NCI-H1092 treated with DMSO at 0.1 percent for 48 hours (cell line): ENCODE measurements at places on chromosomes 2 and 18.

DNA sequence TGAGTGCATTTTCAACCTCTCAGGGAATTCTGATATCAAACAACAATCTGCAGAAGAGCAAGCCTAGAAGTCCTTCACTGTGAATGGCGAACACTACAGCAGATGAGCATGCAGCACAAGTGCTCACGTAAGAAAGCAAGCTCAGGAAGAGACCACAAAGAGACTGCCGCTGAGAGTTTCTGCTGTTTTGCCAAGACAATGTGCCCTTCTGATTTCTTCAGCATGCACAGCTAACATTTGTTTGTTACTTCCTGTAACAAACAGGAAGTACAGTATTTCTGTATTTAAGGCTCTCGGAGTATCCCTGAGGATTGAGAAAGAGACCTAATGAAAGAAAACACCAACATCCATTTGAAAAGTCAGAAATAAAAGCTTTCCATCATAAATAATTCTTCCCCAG lies 45.9 kb downstream of the MBOAT2 start:
- no peak for DNase-seq

DNA sequence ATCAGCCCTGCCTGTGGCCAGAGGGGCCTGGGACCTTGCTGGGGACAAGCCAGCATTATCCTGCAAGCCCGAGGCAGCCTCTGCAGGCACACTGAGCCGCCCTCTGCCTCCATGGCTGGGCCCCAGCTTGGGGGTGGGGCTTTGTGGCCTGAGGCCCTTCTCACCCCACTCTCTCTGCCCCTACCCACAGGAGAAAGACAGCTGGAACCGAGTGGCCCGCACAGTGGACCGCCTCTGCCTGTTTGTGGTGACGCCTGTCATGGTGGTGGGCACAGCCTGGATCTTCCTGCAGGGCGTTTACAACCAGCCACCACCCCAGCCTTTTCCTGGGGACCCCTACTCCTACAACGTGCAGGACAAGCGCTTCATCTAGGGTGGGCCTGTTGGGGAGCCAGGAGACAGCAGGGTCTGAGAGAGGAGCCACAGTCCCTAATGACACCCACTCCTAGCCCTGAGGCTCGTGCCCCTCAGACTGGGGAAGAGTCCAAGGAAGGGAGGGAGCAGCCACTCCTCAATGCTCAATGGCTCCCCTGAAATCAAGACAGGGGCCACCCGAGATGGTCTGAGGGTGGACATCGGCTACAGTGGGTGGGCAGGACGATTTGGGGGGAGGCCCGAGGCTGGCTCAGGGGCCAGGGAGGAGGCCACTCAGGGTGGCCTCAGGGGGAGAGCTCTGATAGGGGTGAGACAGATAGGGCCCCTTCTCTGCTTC lies 4.4 kb upstream of the CHRNG start:
- DNase-seq: no peak

DNA sequence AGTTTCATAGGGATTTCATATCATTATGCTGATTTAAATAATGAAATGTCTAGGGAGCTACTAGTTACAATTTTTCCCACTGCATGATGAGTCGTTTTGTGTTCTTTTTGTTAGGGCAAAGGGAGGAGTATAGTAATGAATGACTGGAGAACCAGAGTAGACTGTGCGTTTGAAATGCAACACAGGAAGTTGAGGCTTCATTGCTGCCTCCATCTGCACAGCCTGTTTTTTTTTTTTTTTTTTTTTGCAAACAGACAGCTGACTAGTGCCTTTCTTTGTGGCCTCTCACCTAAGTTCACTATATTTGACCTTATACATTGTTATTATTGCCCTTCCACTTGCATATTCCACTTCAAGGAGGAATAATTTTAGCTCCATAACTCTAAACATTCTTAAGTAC lies 286.7 kb upstream of the LRRTM1 start:
- DNase-seq: no peak

DNA sequence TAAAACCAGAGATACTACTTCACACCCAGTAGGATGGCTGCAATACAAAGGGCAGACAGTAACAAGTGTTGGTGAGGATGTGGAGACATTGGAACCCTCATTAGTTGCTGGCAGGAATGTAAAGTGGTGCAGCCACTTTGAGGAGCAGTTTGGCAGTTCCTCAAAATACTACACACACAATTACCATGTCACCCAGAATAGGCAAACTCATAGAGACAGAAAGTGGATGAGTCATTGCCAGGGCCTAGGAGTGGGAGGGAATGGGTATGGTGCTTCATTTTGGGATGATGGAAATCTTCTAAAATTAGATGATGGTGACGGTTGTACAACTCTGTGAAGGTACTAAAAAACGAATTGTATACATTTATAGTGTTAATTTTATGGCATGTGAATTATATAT lies 54.8 kb downstream of the ATP9B start:
- no peak for DNase-seq

DNA sequence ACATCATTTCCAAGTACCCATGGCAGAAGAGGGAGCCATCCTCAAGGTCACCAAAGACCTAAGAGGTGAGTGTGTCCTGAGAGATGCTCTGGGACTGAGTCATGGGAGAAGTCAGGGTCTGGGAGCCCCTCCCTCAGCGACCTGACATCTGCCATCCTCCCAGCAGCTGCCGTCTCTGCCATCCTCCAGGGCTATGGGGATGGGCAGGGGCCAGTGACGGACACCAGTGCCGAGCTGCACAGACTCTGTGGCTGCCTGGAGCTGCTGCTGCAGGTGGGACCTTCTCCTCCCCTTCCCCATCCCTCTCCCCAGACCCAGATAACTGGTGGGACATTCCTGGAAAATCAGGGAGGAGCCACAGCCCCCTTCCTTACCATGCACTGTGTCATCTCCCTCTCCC lies 1.5 kb downstream of the RUFY4 start:
- no peak for DNase-seq

DNA sequence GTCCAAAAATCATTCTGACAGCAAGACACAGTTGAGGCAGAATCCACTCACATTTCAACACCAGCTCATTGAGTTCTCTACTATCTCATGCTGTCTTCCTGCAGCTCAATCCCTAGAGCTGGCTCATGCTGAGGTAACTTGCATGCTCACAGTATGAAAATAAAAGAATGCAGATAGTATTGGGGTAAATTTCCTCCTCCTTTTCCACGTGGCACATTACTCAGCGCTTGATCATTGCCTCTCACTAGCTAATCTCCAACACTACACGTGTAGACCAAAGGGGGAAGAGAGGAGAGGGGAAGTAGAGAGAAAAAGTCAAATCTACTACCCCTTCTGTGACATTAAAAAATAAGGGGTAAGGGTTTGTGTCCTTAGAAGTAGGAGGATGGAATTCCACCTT lies 300.6 kb downstream of the AFF3 start:
- no peak for DNase-seq

DNA sequence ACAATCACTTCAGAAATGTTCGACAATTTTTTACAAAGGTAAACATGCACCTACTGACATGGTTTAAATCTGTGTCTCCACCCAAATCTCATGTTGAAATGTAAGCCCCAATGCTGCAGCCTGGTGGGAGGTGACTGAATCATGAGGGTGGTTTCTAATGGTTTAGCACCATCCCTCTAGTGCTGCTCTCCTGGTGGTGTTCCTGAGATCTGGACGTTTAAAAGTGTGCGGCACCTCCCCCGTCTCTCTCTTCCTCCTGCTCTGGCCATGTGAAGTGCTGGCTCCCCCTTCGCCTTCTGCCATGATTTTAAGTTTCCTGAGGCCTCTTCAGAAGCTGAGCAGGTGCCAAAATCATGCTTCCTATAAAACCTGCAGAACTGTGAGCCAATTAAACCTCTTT lies 28.3 kb downstream of the MAP3K2 start:
- DNase-seq: no peak

- DNase-seq: no peak
Observed at GRCh38 chr2:156437272-156437930, 1.2 kb downstream of the GPD2 start.

- no peak for DNase-seq
Observed at GRCh38 chr2:230156782-230157699, 62.7 kb downstream of the SP110 start.

DNA sequence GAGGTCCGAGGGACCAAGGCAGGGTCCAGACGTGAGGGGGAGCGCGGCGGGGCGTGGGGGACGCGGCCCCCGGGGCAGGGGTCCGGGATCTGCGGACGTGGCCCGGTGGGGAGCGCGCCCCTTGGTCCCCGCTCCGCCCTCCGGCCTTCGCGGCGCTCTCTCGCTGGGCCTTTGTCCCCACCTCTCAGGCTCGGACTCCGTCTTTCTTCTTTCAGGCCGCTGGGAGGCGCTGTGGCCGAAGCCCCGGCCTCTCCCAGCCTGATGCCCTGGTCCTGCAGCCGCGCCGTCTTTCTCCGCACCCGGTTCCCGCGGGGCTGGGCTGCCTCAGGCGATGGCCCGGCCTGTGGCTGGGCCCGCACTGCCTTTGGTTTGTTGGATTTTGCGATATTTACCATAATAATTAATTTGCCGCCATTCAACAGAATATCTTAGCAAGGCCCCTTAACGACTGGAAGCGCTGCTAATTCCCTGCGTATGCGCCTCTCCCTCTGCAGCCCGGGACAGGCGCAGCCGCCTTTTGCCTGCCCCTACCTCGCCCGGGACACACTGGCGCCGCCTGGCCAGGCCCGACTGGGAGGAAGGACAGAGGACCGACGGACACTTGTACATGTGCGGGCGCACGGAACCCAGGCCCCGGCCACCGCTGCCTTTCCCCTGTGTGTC lies 10.8 kb downstream of the SIX3 start:
- peak; percentile 79 for DNase-seq

DNA sequence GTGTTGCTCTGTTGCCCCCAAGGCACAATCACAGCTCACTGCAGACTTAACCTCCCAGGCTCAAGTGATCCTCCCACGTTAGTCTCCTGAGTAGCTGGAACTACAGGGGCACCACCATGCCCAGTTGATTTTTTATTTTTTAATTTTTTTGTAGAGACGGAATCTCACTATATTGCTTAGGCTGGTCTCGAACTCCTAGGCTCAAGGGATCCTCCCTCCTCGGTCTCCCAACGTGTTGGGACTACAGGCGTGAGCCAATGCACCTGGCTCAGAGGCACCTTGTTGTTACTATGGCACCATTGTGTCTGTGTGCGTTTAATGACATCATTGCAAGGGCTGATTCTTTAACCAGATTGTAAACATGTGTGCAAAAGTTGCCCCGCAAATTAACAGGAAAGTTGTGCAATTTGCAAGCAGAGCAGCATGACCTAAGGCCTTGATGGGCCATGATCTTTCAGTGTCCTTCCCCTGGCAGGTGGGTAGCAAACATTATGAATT lies 22.6 kb downstream of the TCF23 start:
- no peak for DNase-seq

DNA sequence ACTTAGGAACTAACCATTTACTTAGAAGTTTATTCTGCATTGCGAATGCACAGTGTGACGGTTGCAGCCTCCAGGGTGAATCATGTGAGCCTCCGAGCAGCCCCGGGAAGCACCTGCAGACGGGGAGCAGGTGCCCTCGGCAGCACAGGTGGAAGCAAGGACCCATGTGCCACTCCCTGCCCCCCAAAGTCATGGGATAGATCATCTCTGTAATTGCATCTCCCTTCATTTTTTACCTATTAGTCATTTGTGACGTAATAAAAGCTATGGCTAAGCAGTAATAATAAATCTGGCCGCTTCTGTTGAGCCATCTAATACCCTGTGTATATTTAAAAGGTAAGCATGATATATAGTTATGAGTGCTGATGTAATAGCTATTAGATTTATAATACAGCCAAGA lies 97.2 kb downstream of the PTGR3 start:
- no peak for DNase-seq

GRCh38 chr18:5237083-5237722 lies 40.1 kb upstream of the AKAIN1 start:
- no peak for DNase-seq

DNA sequence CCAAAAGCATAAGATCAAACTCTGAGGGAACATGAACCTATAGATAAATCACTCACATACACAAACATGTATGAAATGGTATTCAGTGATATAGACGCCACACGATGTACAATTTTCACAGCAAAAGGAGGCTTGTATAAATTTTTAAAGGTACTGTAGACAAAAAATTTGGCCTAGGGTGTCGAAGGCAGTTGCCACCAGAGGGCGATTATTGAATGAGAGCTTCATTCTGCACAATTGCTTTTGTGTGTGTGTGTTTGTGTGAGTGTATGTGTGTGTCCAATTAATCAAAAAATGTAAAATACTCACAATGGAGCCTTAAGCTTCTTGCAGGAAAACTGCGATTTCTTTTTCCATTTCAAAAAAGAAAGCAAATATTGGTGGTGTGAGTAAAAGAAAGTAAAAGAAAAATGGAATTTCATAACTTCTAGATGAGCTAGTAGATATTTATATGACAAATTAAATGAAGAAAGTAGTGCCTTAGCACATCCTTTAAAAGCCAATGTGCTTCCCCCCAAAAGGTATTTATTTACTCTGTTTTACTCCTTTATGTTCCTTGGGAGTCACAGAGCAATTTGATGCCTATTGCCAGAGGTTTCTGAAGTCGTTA lies 800.1 kb downstream of the SATB2 start:
- DNase-seq: peak; percentile 26

- DNase-seq: peak; percentile 51
Observed at GRCh38 chr2:173075781-173076580, at the start of gene MAP3K20. Gene MAP3K20 (plus strand): TSS chr2:173075846. CDS start chr2:173091032, 15,186 bp downstream.

- no peak for DNase-seq
Observed at GRCh38 chr2:9752441-9753275, 90.6 kb upstream of the TAF1B start.

DNA sequence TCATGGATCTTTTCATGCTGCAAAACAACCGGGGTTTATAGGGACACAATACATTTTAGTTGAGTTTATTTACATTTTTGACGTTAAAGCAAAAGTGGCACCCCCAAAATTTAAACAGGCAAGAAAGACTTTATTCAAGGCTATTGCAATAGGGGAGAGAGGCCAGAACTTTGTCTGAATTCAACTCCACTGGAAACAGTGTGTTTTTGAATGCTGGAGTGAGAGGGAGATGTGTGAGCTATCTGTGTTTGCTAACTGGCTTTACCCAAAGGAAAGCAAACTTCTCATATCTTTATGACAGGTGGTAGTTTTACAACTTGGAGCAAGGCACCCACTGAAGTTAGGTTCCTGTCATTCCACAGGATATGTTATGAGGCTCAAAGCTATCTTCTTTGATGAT lies 207.4 kb downstream of the AGPS start:
- no peak for DNase-seq

- DNase-seq: no peak
Observed at GRCh38 chr2:9586465-9586864, 30.8 kb upstream of the ADAM17 start.

DNA sequence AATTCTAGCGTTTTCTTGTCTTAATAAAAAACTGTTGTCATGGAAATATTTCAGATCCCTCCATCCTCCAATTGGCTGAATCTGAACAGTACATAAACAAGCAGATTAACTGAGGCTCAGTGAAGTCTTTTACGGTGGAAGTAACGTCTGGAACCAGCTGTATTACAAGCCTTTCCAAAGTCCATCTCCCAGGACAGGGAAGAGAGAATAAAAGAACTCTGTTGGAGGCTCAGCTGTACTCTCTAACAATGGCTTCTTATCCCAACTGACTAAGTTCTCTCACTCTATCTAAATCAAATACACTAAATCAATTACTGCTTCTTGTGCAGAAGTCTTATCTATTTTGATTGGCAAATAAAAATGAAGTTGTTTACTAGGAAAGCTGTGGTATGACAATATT lies 19.9 kb upstream of the NEDD4L start:
- DNase-seq: no peak

GRCh38 chr2:8541223-8541622 lies 140.6 kb upstream of the ID2 start:
- no peak for DNase-seq

- DNase-seq: no peak
Observed at GRCh38 chr18:41754332-41754731, 200.7 kb upstream of the PIK3C3 start.
